ENCODE measurements at places on chromosomes 11 and 22. TPM values are rescaled to one million over a fixed set of nuclear protein-coding genes. Genes with fewer than 3 reads are reported as not detected.

Gene KDM4D
- 0.50 TPM for total RNA-seq

Gene PANX3
- not detected for total RNA-seq

DNA sequence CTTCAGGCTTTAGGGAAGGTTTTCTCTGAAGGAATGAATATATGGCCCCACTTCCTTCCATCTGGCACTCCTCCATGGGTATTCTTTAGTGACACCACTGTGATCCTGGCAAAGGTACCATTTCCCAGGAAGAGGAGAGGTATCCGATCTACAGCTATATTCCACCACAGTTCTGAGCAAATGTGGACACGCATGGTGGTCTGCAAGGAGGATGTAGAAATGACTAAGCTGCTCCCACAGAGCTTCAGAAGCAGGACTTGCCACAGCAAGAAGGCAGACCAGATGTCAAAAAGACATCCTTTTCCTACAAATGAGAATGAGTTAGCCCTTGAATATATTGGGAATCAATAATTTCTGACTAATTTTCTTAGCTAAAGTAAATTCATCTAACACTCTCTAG is 45.5 kb downstream of the ARFGAP2 start:
- no peaks in the 10 kb centered on the region for H3K36me3 ChIP-seq
- DNase-seq, result no peak
- no peak overlapping the region for H3K4me3 ChIP-seq
- no peak overlapping the region for H3K27ac ChIP-seq

Gene GAB4
- not detected for total RNA-seq

- no peak for DNase-seq
- H3K27ac ChIP-seq, result no peak overlapping the region
- no peaks in the 10 kb centered on the region for H3K27me3 ChIP-seq
- H3K4me3 ChIP-seq, result no peak overlapping the region
- no peaks in the 10 kb centered on the region for H3K36me3 ChIP-seq
Observed at GRCh38 chr11:21121991-21122390, 452.6 kb downstream of the NELL1 start.

GRCh38 chr11:8758619-8759169 is 76.1 kb downstream of the RPL27A start:
- no peak overlapping the region for H3K4me3 ChIP-seq
- H3K36me3 ChIP-seq, result no peaks in the 10 kb centered on the region
- DNase-seq, result no peak
- H3K27ac ChIP-seq, result no peak overlapping the region

- H3K27me3 ChIP-seq, result no peaks in the 10 kb centered on the region
- no peaks in the 10 kb centered on the region for H3K36me3 ChIP-seq
- no peak overlapping the region for H3K27ac ChIP-seq
- H3K4me3 ChIP-seq, result no peak overlapping the region
- DNase-seq, result no peak
Observed at GRCh38 chr22:49064836-49065235, 762.8 kb downstream of the BRD1 start.

- DNase-seq, result peak; percentile 95
- H3K27ac ChIP-seq, result peak overlapping the region; percentile 51
- peaks cover 46% of the 10 kb centered on the region for H3K4me1 ChIP-seq
- H3K36me3 ChIP-seq, result peaks cover 4% of the 10 kb centered on the region
Observed at GRCh38 chr11:65574109-65574810, 1.6 kb upstream of the EHBP1L1 start.

DNA sequence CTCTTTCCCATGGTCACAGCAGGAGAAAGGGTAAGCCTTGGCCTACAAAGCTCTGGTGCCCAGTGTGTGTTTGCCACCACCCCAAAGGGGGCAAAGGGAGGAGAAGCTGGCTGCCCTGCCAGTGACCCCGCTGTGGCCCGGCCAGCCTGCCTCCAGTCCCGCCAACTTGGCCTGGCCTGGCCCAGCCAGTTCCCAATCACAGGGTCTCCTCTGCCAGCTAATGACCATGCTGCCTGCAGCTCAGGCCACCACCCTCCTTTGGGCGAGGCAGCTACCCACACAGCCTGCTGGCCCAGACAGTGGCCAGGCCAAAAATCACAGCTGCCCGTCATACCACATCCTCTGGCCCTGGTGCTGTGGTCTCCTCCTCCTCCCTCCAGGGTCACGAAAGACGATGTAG is 5.1 kb downstream of the GDPD5 start:
- H3K4me3 ChIP-seq, result no peak overlapping the region
- H3K27me3 ChIP-seq, result peaks cover 19% of the 10 kb centered on the region
